Activated CD8-positive, alpha-beta memory T cell treated with anti-CD3 and anti-CD28 coated beads for 1 hour (primary cell): ENCODE measurements at places on chromosomes 3 and 15.
A peak's percentile ranks its signal among the peaks of the same experiment; 100 is the strongest.

DNA sequence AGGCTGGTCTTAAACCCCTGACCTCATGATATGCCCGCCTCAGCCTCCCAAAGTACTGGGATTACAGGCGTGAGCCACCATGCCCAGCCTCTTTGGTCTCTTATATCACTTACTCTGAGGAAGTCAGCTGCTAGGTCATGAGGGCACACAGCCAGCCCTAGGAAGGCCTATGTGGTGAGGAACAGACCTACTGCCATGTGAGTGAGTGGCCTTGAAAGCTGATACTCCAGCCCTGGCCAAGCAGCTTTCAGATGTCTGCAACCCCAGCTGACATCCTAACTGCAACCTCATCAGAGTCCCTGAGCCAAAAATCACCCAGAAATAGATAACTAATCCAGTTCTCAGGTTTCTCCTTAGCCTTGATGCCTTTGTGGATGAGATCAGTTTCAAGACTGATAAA is 224.3 kb downstream of the EDEM1 start:
- DNase-seq, result no peak

GRCh38 chr15:70006259-70007147 is 91.2 kb downstream of the TLE3 start:
- DNase-seq, result no peak

GRCh38 chr3:132342610-132343009 is 25.4 kb downstream of the ACP3 start:
- no peak for DNase-seq

DNA sequence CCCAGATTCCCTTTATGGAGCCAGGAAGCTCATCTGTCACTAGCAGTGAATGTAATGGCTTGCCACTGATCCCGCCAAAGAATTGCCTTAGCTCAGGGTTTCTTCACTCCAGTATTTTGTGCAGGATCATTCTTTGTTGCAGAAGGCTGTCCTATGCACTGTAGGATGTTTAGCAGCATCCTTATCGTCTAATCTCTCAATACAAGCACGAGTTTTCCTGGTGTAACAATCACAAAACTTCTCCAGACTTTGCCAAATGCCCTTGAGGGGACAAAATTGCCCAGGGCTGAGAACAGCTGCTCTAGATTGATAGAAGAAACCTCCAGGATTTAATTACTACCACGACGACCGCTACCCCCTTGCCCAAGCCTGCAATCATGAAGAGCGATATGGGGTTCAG is 6.8 kb upstream of the SHQ1 start:
- no peak for DNase-seq

DNA sequence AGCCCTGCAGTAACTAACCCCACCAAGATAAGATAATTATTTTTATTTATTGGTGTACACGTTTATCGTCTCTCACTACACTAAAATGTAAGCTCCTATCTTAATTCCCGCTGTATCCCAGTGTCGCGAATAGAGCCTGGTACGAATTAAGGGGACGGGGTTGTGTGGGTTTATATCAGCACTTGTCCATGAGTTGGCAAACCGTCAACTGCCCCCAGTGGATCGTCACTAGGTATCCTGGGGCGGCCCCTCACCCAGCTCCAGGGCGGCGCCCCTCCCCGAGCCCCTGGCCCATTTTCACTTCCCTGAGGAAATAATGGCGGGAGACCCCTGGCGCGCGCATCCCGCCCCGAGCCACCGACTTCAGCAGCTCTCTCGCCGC is 465 bp downstream of the RUVBL1 start:
- no peak for DNase-seq

GRCh38 chr3:171955598-171955997 is 83.8 kb upstream of the FNDC3B start:
- DNase-seq, result no peak

DNA sequence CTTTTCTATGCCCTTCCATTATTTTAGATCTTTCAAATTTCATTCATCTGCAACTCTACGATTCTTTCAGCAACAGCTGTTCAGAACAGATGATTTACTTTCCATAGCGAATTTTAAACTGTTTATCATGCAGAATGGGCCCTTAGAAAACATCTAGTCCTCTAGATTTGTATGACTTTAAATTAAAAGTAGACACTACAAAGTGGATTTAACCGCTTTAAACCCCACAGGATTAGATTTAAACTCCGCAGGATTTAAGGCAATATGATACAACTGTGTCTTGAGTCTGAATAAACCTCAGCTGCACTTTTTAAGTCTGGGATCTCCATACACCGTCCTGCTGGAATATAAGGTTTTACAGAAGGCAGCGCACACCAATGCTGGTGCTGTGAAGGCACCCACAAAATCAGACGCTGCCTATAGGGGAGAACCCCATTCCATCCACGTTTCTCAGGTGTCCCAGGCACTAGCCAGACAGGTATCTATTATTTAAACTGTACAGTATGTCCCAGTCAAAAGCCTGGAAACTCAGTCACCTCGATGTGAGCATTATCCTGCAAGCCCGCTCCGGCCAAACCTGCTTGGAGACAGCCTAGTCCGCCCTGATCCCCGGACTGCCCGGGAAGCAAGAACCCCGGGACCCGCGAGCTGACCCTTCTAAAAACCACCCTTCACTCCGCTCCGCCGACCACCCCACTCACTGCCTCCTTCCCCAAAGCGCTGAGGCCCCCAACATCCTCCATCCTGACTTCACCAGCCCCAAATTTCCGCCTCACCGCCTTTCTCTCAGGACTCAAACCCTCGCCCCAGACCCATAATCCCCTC is 768 bp downstream of the ANO10 start:
- DNase-seq, result no peak

GRCh38 chr15:88989578-88989977 is 76.4 kb upstream of the MFGE8 start:
- no peak for DNase-seq

- DNase-seq, result no peak
These were observed 113.9 kb downstream of the TLE3 start for GRCh38 chr15:69983696-69984265.

- DNase-seq, result no peak
These were observed 985 bp downstream of the LCMT2 start for GRCh38 chr15:43329217-43329959.

DNA sequence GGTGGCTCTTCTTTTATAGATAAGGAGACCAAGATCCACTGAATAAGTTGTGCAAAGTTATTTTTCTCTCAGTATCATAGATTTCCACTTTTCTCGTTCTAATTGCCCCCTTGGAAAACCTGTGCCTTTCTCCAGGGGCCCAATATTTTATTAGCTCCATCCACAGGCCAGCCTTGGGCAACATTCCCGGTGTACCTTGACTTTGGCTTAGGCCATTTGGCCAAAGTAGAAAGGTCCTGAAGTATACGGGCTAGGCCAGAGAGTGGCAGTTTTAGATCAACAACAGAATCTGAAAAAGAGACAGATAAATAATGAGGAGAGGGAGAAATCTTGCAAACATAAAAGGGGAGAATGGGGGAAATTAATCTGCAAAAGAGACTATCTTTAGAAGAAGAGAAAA is 91.7 kb upstream of the CHMP2B start:
- DNase-seq, result no peak

GRCh38 chr3:15929944-15930571 is 132.3 kb upstream of the ANKRD28 start:
- DNase-seq, result no peak

- DNase-seq, result no peak
These were observed 858.3 kb downstream of the TUSC7 start for GRCh38 chr3:117567906-117568305.

DNA sequence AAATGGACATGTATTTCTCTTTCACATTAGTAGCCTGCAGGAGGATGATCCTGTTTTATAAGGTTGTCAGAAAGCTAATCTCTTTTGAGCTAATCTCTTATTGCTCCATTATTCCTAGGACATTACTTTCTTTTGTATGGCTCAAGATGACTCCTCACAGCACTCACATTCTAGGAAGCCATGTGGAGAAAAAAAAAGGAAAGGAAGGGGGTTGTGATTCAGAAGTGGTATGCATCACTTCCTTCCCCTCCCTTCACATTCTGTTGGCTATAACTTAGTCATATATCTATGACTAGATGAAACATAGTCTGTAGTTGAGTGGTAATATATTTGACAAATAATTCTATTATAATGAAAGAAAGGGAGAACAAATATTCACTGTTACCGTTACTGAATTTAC is 168.8 kb upstream of the TTC14 start:
- DNase-seq, result no peak

DNA sequence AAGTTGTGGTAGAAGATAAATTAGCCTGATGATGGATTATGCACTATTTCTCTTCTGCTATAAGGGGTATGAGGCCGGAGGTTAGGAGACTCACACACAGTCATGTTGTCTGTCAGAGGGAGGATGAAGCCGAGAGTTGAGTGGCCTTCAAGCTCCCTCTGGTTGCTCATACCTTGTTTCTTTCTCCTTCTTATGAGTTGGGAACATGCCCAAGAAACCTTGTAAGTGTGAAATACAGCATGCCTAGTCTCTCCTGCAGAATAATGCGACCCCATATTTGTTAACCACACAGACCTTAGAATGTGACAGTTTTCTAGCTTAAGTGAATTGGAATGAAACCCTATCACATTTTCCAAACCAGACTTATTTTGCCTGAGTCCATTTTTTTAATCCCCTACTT is 366.7 kb downstream of the PTPRG start:
- DNase-seq, result no peak

GRCh38 chr15:67042551-67043142 is 22.8 kb upstream of the SMAD3 start:
- DNase-seq, result no peak

DNA sequence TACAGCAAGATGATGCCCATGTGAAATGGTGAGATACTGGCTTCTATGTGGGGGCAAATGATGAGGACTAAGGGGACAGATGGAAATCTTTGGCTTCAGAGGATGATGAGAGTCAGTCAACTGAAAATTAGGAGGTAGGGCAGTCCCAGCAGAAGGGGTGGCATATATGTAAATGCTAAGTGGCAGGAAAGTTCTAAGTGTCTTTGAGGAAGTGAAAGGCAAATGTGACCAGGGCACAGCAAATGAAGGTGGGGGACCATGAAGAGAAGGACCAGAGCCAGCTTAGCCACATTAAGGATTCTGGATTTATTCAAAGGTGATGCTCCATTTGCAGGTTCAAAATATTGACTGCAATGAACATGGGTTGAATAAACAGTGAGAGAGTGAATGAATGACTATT is 29.2 kb upstream of the LIMD1 start:
- no peak for DNase-seq

DNA sequence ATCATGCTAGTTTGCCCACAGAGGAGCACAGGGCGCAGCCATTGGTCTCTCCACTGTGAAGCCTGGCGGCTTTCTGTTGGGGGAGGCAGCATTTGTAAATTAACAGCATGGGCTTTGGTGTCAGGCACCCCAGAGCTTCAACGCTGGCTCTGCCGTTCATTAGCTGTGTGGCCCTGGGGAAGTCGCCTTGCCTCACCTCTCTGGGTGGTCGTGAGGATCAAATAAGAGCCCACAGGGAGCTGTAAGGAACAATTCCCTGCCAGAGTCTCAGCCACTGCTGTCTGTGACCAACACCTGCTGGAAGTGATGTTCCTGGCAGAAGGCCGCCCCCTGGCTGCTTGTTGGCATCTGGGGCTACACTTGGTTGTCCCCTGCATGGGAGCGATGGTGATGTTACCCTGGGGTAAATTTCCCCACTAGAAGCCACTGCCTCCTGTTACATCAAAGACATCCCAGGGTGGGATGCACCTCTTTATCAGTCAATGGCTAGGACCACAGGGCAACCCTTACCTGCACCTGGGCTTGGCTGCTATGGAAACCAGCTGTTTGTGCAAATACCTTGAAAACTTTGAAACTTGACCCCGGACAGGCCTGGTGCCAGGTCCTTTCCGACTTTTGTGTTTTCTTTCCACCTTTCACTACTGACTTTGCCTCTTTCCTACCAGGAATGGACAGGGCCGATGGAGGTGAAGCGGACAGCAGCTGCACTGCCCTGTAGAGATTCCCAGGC is 36.9 kb downstream of the DNASE1L3 start:
- DNase-seq, result peak; percentile 19

GRCh38 chr3:185153171-185153771 is 411 bp upstream of the C3orf70 start:
- no peak for DNase-seq

DNA sequence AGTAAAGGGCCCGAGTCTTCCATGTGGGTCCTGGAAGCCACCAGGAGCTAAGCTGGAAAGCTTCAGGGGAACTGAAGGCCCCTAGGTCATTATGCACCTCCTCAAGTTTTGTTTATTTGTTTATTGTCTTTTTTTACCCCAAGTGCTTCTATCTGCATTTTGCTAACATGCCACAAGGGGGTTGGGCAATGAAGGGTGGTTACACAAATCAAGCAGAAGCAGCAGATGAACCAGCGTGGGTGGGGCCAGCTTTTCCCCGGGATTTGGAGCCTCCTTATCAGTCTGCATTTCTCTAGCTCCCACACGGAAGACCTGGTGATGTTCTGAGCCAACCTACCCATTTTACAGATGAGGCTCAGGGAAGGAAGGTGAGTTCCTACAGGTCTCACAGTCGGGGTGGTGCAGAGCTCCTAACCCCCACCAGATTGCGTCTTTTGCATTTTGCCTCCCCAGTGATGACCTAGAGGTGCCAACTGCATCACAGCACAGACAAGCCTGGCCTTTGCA is 16.8 kb downstream of the TMC3 start:
- DNase-seq, result no peak

DNA sequence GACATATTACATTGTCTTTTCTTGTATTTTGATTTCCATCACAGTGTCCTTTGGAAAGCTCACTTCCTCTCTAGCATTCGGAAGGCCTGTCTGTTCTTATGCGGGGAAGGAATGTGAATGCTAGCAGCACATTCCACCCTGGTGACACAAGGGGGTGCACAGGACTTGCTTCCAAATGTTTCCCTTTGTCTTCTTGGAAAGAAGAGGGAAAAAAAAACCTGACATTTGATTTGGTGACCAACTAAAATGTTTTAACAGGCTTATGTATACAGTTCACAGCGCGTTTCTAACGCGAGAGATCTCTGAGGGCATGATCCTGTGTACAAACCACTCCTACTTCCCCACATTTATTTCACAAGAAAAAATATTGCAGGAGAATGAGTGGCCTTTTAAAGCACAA is 107.6 kb upstream of the FXR1 start:
- DNase-seq, result no peak

GRCh38 chr3:142886940-142887339 is 1.9 kb downstream of the PCOLCE2 start:
- DNase-seq, result no peak

DNA sequence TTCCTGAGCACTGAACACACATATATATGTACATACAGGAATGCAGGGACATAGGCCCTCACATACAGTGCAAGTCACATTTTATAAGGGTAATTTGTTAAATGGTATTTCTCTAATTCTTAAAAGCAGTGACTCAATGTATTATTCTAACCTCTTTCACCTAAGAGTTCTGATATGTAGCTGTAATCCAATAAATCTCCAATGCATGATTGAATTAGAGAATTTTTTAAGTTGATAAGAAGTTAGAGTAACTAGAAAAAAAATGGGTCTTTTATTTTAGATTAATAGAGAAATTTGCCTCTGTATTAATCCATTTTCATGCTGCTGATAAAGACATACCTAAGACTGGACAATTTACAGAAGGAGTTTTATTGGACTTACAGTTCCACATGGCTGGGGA is 98.2 kb downstream of the RBMS3 start:
- DNase-seq, result no peak

DNA sequence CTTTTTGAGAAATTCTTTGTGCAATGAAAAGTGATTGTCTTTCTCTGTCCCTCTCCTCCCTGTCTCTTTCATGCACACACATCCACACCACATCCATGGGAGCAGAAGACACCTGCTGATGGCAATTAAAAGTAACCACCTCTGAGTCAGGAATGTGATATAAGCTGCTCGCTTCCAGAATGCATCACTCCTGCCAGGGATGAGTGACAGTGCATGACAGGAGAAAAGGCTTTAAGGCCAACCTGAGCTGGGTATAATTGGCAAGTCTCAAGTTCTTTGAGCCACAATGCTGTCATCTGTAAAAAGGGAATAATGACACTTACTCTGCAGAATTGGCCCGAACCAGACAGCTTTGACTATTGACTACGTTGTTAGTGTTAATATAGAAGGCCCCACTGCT is 59.6 kb downstream of the UBP1 start:
- no peak for DNase-seq
